ENCODE measurements at places on chromosomes 3 and 15.

DNA sequence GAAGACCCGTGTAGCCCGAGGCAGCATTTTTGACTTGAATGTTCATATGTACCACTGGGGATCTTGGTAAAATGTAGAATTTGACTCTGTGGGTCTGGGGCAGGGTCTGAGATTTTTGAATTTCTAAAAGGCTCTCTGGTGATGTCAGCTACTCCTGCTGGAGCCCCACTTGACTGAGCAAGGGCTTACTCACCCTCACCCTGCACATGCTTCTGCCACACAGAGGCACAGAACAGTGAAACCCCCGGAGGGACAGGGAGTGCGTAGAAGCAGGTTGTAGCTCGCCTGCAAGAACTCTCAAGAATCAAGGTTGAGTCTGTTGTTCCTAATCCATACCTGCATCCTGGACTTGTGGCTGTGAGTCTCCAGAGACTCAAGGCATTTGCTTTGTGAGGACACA is 41.1 kb downstream of the SLCO3A1 start:
- DNase-seq, result no peak

GRCh38 chr3:44915702-44916438 is 41.5 kb downstream of the TGM4 start:
- DNase-seq, result no peak

DNA sequence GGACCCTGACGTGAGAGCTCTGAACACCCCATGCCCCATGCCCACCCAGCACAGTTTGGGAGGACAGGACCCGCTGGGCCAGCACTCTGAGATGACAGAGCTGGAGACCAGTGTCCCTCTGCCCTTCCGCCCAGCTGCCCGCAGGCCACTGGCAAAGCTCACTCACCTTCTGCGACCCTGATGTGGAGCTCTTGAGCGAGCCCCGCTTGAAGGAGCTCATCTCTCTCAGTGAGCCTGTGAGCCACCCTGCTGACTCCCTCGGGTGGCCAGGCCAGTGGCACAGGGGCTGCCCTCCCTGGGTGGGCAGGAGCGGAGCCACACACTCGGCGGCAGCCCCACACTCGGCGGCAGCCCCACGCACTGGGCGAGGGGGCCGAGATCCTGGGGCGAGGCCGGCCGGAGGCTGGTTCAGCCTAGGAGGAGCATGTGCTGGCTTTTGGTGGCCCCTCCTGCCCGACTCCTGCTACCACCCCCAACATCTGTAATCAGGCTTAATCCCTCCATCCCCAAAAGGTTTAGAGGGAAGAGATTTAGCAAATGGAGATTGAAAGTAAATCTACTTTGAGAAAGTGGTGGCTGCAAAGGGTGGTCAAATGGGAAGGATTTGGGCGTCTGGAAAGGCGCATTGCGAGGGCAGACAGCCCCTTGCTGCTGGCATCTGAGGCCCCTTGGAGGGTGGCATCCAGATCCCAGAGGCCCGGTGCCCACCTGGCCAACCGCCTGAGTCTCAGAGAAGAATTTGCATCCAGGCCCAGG is 59.4 kb upstream of the TRPM1 start:
- DNase-seq, result no peak

DNA sequence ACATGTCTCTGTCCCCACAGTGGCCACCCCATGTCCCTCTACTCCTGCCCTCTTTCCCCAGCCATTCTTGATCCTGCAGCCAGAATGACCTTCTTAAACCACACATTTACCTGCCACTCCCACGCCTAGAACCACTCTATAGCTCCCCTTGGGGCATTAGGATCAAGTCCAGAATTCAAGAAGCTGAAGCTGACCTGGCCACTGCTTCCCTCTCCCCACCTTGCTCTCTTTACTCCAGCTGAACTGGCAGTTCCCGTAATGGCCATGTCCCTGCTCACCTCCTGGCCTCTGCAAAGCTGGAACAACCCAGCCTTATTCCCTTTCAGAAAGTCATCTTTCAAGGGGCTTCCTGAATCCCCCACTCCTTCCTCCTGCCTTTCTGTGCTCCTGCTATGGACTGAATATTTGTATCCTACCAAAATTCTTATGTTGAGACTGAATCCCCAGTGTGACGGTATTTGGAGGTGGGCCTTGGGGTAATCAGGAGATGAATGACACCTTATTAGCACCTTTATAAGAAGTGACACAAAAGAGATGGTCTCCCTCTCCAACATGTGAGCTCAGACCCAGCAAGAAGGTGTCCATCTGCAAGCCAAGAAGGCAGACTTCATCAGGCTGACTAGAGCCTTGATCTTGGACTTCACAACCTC is 3.8 kb downstream of the CSRNP1 start:
- no peak for DNase-seq

DNA sequence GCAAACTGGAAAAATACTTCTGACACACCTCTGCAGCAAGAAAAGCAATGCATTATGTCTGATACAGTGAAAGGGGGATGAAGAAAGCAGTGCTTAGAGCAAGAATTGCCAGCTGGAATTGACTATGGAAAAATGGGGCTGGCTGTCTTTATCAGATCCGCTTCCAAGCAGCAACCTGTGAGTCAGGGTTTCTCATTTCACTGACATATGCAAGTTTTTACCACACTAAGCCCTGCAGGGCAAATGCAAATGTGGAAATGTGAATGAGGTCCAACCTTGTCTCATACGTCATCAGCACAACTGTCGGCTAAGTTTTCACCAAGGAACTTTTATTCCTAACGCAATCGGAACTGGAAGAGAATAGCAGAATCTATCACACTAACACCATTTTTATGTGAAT is 172.5 kb upstream of the GADL1 start:
- no peak for DNase-seq

DNA sequence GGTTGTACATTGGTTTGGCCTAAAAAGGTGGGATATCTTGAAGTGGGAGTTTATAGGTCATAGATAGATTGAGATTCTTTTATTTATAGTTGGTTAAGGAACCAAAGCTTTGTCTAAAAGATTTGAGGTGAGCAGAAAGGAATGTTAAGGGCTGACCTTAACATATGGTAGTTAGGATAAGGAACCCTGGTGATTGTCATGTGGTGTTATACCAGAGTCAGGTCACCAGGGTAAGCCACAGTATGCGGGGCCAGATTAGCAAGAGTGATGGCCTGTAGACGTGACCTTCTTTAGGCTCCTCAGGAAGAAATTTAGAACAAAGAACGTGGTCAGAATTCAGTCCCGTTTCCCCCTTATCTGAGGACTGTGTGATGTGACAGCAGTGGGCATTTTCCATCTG is 249.2 kb downstream of the GABRG3 start:
- no peak for DNase-seq

DNA sequence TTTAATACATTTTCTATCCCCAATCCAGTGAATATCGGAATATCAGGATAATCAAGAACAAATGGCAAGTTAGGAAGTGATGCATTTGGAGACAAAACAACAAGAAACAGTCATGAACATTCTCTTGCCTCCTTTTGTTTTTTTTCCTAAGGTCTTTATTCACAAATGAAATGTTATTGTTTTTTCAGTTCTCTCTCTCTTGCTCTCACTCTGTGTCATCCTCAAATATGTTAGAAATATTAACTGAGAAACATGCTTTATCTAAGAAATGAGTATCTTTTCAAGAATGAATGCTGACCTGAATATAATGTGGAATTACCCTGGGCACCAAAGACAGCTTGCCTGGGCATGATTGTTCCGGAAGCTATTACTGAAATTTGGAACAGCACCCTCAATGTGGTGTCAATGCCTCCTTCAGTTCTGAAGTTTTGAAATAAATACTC is 51.3 kb downstream of the RBMS3 start:
- DNase-seq, result no peak

DNA sequence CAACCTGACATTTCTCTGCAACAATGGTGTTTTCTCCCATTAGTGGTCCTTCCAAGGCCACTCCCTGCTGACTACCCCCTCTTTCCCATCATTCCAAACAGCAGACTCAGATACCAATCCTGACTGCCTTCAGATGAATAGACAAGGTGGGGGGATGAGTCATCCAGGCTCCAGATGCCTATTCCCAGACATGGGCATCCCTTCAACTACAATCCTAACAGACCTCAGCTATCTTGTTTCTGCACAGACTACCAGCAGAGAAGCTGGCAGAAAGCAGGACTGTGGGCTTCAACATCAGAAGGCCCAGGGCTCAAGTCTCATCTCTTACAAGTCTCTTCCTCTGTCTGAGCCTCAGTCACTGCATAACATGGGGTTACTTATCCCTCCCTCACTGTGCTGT is 2.2 kb downstream of the RBP1 start:
- DNase-seq, result no peak

DNA sequence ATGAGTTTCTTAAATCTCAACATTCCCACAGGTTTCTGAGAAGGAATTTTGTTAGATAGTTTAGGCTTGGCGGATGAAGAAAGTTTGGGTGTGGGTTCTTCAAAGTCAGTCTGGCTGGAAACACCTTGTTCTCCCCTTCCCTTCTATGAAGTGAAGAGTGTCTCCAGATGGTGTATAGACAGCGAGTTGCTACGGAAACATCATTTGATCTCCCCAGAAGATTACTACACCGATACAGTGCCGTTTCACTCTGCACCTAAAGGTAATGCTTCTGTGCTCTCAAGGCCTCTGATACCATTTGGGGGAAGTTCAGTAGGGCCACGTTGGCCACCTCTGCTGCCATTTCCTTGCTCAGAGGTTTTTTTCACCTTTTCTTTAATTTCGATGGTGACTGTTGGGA is 20.6 kb downstream of the DLEC1 start:
- DNase-seq, result no peak

GRCh38 chr3:42298259-42298658 is 32.3 kb upstream of the CCK start:
- no peak for DNase-seq

DNA sequence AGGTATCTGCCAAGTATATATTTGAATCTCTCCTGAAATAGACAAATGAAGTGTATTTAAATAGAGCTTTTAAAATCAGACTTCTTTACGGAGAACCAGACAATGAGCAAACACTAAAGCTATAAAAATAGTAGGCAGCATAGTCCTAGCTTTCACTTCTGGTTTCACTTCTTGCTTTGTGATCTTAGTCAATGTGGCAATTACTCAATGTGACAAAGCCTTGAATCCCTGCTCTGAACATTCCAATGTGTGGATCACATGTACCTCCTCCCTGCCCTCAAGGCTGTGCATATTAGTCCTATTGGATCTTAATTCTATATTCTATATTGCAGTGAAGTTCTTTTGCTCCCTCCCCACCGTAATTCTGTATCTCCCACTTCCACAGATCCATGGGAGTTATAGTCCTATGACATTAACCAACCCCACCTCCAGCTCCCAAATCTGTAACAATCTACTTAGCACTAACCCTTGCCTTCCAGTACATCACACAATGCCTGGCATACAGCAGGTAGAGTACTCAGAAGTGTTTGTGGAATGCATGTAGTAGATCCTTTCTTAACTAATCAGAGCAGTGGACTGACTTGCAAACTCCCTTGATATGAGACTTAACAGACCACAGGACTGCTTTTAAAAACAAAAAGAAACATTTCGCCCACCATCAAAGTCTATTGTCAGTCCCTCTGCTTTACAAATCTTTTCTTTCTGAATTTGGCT is 24.3 kb upstream of the CP start:
- DNase-seq, result no peak

- DNase-seq, result no peak
These were observed 12.6 kb downstream of the ATP2C1 start for GRCh38 chr3:130906374-130906995.

DNA sequence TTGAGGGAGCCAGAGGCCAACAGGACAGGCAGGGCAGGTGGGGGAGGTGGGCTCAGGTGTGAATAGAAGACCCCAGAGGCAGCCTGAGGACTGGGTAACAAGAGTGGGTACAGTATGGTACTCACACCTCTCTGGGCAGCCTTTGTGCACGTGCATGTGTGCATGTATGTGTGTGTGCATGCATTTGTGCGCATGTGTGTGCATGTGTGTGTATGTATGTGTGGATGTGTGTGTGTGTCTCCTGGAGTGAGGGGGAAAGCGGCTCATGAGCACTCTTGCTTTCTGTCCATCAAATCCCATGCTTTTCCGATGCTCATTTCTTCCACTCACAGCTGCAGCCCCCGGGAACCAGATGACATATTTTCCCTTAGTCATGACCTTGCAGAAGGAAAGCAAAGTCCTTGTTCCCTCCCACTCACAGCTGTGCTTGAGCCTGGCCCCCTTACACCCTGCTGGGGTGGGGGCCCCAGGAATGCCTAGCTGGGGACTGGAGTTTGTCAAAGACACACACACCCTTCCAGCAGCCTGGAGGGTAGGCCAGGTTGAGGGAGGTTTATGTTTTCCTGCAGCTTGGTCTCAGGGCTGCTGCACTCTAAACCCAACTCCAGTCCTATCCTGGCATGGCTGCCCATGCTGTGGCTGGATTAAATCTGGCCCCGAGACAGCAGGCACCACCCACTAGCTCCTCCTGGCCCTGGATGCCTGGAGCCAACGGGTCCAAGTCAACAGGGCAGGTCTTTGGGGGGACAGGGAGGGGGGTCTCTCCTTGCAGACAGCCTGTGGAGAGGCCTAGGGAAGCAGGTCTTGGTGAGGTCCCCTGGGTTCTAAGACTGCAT is 22.5 kb downstream of the CCDC33 start:
- no peak for DNase-seq

GRCh38 chr15:66959066-66959465 is 106.3 kb upstream of the SMAD3 start:
- DNase-seq, result no peak

- no peak for DNase-seq
These were observed 35.7 kb upstream of the POLG start for GRCh38 chr15:89370120-89370977.

GRCh38 chr3:50506169-50506568 is 2.7 kb upstream of the CACNA2D2 start:
- DNase-seq, result no peak

- no peak for DNase-seq
These were observed 700.5 kb upstream of the NAALADL2 start for GRCh38 chr3:174158674-174159073.

DNA sequence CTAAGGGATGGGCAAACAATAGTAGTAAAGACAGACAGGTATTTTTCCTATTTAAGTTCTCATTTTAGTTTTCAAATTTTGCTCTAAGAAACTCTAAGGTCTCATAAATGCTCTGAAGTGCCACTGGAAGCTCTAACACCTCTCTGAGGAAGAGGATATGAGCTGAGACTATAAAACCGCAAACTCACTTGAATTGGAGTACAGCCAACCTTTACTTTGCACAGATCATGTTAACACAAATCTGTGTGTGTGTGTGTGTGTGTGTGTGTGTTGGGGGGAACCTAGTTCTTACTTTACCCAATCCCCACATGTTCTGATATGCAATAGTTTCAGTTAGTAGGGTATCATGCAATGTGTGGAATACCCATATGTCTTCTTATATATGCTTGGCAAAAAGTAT is 446.8 kb downstream of the CHL1 start:
- no peak for DNase-seq

- DNase-seq, result no peak
These were observed 27.7 kb upstream of the PCOLCE2 start for GRCh38 chr3:142916605-142917004.

- DNase-seq, result no peak
These were observed 96.7 kb downstream of the ADCY5 start for GRCh38 chr3:123352134-123352554.

All from stimulated activated CD8-positive, alpha-beta memory T cell treated with anti-CD3 and anti-CD28 coated beads, Interleukin-15, amount 100 ng/mL, for 1 hour (primary cell).